CD4-positive, alpha-beta T cell treated with Interleukin-6 at 100 ng/mL for 8 hours (primary cell): ENCODE measurements at places on chromosomes 12 and 14.

- no peak for DNase-seq
Measured at GRCh38 chr14:104044016-104044415, 41.5 kb upstream of the ASPG start.

DNA sequence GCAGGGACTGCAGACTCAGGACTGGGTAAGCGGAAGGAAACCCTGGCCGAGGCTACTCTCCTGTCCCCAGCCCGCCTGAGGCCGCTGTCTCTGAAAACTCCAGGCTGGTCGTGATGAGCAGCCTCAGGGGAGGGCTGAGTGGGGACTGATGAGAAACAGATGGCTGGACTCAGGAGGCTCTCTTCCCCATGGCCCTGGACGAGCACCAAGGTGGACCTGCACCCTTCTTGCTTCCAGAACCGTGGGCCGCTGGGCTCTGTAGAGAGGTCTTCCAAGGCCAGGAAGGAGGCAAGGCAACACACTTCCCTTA, 1.1 kb downstream of the TEX22 start:
- DNase-seq, result no peak

DNA sequence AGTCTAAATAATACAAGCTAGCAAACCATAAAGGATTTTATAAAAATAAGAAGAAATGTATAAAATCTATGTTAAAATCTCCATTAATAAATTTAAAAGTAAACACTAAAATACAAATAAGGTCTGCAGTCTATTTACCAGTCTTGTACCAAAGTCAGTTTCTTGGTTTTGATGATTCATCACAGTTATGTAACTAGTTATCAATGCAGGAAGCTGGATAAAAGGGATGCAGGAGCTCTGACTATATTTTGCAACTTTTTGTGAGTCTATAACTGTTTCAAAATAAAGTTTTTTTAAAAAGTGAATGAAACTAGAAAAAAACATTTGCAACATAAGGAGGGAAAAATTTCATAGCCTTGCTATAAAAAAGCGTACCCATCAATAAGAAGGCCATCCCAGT, 151.5 kb downstream of the DERA start:
- no peak for DNase-seq

DNA sequence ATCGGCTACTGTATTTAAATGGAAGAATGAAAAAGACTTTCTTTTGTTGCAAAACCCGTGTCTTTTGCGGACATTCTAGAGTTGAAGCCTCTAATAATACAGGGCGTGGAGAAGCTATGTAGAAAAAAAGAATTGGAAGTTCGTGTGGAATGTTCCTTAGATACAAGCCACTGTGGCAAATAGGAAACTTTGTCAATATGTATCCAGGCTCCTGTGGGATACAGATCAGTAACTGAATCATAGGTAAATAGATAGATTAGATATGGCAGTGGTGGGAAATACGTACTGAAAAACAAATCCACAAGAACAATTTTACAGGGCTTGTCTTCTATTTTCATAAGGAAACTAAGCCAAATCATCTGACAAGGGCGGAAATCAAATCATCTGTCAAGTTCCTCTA, 245.4 kb downstream of the EGLN3 start:
- no peak for DNase-seq

DNA sequence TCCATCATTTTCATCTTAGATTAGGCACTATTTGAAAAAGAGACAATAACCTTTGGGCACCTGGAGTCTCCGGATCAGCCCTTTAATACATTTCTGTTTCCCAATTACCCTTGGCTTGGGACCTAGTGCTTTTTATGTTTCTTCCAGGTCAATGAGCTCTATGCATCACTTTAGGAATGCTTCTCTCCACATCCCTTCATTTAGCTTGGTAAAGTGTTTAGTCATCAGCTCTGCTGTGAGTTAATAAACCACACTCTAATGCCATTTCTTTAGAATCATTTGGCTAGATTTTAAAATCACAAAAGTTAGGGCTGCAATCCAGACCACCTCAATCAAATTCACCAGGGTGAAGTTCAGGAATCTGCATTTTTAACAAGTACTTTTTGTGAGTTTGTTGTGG, 41.7 kb downstream of the RASSF9 start:
- DNase-seq, result no peak

GRCh38 chr14:45135156-45135555, 574 bp upstream of the FANCM start:
- no peak for DNase-seq

DNA sequence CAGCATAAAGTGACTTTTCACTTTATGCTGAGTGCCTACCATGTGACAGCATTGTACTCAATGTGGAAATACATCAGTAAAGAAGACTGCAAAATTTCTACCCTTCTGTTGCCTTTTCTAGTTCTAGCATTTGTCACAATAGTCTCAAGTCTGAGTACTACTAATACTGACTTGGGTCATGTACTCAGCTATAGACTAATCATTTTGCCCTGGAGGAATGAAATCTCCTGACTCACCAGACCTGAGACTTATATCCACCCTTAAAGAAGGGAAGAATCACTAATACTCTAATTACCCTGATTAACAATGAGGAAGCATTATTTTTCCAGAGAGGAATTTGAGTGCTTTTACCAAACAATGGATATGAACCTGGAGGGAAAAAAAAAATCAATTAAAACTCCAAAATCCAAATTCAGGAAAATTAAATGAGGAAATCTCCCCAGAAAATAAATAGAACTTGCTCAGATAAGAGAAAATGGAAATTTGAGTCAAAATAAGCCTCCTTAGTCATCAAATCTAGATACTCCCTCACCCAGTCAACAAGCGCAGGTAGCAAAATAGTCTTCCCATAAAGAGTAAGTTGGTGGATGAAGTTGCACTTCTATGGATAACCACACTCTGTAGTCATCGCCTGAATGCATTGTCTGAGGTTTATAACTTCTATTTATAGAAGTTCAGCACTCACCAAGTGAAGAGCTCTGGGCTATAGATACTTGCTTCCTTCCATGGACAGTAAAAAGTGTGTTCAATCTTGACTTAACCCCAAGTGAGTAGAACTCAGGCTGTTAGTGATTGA, 386.6 kb downstream of the SYT1 start:
- DNase-seq, result no peak

- no peak for DNase-seq
Measured at GRCh38 chr12:32788405-32788804, 32.7 kb upstream of the YARS2 start.

- peak; percentile 34 for DNase-seq
Measured at GRCh38 chr12:6613015-6613775, 6.0 kb upstream of the CHD4 start.

DNA sequence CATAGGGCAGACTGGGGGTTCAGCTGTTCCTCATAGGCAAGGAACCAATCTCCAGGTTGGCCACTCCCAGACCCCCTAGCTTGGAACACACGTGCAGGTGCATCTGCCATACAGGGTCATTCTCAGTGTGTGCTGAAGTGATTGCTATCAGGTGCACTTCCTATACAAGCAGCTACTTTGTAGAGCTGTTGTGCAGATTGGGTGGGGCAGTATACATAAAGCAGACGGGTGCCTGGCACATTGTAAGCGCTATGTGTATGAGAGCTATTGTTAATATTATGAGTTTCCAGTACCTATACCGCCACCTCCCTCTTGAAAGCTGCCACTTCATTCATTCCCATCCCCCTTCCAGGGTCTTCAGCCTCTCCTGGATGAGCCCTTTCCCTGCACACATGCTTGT, 17.3 kb downstream of the IRF2BPL start:
- peak; percentile 14 for DNase-seq

DNA sequence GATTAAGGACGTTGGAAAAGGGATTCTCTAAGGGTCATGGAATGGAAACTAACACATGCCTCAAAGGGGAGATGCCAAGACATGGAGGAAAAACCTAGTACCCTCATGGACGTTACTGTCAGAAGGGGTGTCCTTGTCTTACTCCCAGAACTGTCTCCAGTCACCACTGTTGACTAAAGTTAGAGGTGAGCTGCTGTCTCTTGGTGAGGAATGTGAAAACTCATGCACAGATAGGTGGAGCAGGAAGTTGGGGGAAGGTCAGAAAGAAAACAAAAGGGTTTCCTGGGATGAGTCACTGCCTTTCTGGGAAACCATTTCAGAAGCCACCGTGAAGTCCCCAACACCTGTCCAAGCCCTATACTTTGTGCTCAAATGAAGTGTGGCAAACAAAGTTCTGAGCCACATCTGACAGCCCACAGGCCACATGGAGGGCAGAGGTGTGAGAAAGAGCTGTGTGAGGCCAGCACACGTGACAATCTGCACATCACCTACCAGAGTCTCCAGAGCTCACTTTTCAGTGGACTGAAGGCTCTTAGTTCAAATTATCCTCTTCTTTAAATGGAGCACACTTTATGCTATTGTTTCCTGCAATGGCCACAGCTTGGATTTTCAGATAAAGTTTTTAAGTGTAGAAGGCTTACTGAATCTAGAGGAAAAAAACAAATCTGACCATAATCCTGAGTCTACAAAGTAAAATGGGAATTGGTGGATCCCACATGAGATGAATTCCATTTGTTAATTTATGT, 92.9 kb upstream of the EGLN3 start:
- DNase-seq, result peak; percentile 79

DNA sequence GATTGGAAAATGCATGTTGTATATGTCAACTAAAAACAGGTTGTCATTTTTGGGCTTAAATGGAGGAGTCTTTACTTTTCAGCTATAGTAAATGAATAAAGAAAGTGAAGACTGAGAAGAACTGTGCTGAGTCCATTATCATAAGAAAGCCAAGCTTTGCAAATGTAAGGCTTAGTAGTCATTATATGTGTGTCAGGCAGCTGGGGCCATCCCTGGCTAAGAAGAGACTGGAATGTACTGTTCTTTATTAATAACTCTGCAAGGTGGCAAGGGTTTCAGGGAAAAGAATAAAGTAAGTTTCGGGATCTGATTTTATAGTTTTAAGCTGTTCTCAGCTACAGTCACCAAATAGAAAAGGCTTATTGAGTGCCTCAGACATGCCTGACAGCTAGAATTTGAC, 48.7 kb downstream of the SRGAP1 start:
- no peak for DNase-seq

DNA sequence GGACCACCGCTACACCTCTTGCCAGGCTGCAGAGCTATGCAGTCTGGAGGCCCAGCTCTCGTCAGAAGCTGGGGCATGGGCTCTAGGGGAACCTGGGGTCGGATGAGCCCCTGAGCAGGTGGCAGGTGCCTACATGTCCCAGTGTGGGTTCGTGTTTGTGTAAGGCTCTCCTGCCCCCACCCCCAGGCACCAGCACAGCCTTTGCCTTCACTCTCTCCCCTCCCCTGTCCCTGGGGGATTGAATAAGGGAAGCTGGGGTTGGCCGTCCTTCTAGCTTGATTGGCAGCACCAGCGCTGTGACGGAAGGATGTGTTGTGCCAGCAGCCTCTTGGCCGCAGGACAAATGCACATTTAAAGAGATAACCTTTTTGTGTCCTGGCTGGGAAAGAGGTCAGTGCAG, 34.8 kb upstream of the TSPAN9 start:
- DNase-seq, result no peak

GRCh38 chr14:98853063-98853729, 418.8 kb downstream of the BCL11B start:
- DNase-seq, result no peak

DNA sequence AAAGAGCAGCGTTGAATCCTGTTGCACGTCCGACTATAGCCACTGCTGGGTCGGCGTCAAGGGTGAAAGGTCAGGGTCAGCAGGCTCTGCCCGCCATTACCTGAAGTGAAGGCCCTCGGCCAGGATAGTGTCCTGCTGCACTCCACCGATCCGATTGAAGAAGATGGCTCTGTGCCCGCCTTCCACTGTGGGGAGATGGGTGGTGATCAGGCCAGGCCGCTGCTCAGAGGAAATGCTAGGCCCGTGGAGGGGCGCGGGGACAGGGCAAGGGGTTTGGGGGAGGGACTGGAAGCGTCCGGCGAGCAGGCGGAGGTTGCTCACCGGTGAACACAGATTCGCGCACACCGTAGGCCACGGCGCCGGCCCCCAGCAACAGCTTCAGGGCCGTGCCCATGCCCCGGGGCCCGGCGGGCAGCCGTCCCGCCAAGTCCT, 352 bp downstream of the PHB2 start:
- DNase-seq, result no peak

DNA sequence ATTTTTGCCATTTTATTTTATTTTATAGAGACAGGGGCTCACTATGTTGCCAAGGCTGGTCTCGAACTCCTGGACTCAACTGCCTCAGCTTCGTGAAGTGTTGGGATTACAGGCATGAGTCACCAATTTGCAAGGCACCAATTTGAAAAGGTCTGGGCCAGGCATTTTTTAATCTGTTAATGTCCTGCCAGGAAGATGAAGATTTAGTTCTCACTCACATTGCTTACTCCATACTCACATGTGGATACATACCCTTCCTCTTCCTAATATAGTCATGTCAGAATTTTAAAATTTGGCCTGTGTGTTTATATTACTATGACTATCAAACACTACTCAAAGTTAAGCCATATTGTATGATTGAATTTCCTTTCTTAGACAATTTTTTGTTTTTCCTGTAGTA, 15.3 kb upstream of the EML1 start:
- DNase-seq, result no peak

GRCh38 chr12:75692876-75693275, 181.5 kb upstream of the KRR1 start:
- no peak for DNase-seq

GRCh38 chr12:79019672-79020071, 155.1 kb downstream of the SYT1 start:
- DNase-seq, result no peak

GRCh38 chr14:60250257-60251035, 1.4 kb downstream of the PPM1A start:
- DNase-seq, result no peak

GRCh38 chr12:64813723-64814122, 10.7 kb upstream of the TBC1D30 start:
- no peak for DNase-seq

DNA sequence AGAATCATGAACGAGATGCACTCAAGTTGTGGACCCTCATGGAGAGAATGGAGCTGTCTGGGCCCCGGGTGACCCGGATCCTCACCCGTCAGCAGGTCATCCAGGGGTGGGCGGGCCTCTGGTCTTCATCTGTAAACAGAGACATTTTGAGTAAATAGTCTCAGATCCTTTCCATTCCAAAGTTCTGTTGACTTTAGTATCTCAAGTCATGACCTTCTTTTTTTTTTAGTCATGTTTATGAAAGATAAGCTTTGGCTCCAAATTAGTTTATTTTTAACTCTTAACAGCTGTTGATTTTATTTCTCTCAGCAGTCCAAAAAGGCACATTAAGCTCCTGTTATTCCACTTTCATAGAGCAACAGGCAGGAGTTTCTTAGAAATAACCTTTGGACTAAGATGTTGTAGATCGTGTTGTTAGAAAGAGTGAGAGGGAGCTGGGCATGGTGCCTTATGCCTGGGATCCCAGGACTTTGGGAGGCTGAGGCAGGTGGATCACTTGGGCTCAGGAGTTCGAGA, 48.9 kb upstream of the AMN start:
- DNase-seq, result no peak

- DNase-seq, result no peak
Measured at GRCh38 chr14:99475179-99475578, 5.5 kb downstream of the SETD3 start.

DNA sequence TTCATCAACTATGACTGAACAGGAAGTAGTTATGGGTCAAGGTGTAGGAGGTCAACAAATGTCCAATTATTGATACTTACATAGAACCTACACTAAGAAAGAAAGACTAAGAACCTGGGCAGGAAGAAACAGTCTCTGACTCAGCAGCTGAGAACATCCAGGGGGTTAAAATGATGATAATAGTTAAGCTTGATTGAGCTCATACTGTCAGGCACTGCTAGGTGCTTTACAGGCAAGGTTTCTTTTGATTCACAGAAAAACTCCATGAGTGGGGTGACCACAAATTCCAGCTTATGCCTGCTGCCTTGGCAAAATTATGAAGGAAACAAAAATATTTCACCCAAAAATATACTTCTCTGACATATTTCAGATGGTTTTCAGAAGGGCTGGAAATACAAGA, 75.0 kb downstream of the ACADS start:
- no peak for DNase-seq
